ENCODE measurements at places on chromosomes 12 and 14. TPM values are rescaled to one million over a fixed set of nuclear protein-coding genes. Genes with fewer than 3 reads are reported as not detected.
A peak's percentile ranks its signal among the peaks of the same experiment; 100 is the strongest.

AMDHD1 gene
- 0.89 TPM for total RNA-seq

C1QL4 gene
- total RNA-seq: not detected

RFX4 gene
- total RNA-seq: not detected

KCNMB4 gene
- 0.79 TPM for total RNA-seq

SMIM41 gene
- total RNA-seq: not detected

AQP2 gene
- not detected for total RNA-seq

RTL1 gene
- not detected for total RNA-seq

RAN gene
- total RNA-seq: 1,124 TPM

CCDC60 gene
- not detected for total RNA-seq

APOF gene
- total RNA-seq: not detected

CIDEB gene
- total RNA-seq: 28.7 TPM

- no peak for DNase-seq
Measured at GRCh38 chr12:53751336-53752191, at the start of gene CISTR. Gene CISTR (minus strand): TSS chr12:53751979.

DNA sequence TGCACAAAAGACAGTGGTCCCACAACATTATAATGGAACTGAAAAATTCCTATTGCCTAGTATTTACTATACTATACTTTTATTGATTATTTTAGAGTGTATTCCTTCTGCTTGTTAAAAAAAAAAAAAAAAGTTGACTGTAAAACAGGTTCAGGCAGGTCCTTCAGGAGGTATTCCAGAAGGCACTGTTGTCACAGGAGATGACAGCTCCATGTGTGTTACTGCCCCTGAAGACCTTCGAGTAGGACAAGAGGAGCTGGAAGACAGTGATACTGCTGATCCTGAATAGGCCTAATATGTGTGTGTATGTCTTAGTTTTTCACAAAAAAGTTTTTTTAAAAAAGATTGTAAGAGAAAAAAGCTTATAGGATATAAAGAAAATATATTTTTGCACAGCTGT lies 12.3 kb downstream of the UBE2N start:
- no peak for DNase-seq

GRCh38 chr12:68613209-68613904 lies 2.7 kb downstream of the RAP1B start:
- DNase-seq: peak; percentile 58

DNA sequence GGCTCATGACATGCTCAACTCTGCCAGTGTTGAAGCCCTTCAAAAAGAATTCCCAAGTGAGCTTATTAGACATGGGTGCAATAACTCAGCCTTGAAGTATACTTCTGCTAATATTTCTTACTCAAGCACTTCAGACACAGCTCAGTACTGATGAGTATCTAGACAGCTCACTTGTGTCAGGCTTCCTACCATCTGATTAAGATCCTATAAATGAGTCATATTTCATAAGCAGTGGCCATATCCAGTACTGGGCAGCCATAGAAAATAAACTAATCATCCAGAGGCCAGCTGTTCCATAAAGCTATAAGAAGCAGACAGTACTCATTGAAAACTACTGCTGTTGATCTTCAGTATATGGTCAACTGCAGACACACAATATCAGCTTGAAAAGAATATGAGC lies 12.9 kb downstream of the FSCB start:
- DNase-seq: no peak

GRCh38 chr14:70237710-70238109 lies 49.0 kb upstream of the SLC8A3 start:
- DNase-seq: no peak

GRCh38 chr14:83556065-83556464 lies 1973.9 kb upstream of the FLRT2 start:
- no peak for DNase-seq

- no peak for DNase-seq
Measured at GRCh38 chr12:124273630-124274029, 21.3 kb upstream of the RFLNA start.

- no peak for DNase-seq
Measured at GRCh38 chr12:50637870-50638481, 125.9 kb upstream of the ATF1 start.

- DNase-seq: no peak
Measured at GRCh38 chr12:3353621-3354020, 137.4 kb upstream of the PRMT8 start.

- no peak for DNase-seq
Measured at GRCh38 chr14:71632440-71632946, 299.7 kb upstream of the RGS6 start.

GRCh38 chr14:71625175-71625574 lies 307.1 kb upstream of the RGS6 start:
- DNase-seq: no peak

GRCh38 chr12:83343767-83344166 lies 657.1 kb downstream of the TMTC2 start:
- DNase-seq: no peak

- DNase-seq: no peak
Measured at GRCh38 chr12:111446631-111447570, 41.2 kb downstream of the SH2B3 start.

GRCh38 chr12:26773313-26774104 lies 59.5 kb downstream of the ITPR2 start:
- DNase-seq: no peak

GRCh38 chr14:25953532-25954139 lies 644.2 kb downstream of the NOVA1 start:
- no peak for DNase-seq

DNA sequence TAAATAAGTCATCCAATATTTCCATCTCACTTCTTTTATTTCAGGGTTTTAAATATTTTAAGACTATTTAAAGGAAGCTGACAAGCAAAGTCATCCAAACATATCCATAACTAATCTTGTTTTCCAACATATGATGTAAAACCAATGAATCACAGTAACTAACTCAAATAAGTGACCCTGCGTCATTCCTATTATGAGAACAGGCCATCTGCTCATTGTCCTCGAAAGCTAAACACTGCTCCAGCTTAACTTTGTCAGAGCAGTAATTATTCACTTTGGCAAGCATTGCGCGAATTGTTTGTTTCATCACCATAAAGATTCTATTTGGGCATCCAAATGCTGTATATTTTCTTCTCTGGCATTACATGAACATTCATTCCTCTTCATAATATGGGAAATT lies 99.1 kb downstream of the CAPZA3 start:
- no peak for DNase-seq

DNA sequence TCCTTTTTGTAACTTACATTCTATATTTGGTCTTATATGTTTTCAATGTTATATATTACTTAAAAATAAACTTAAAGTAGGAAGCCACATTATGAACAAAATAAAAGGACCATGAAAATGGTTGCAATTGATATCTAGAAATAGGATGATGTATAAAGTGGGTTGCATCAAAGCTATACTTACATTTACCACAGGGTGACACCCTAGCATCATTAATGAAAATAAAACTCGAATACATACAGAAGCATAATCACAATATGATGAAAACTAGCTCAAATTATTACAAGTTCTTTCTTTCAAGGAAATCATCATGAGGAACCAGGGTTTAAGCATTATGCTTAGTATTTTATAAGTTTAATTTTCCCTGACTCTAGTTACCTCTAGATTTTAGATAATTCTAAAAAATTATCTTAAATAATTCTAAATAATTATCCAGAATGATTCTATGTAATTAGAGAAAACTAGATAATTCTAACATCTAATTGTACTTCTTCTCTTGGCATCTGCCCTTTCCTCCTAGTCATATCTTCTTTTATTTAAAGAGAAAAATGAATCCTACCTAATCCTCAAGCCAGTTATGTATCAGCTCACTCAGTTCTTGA lies 31.2 kb downstream of the TAS2R7 start:
- no peak for DNase-seq

DNA sequence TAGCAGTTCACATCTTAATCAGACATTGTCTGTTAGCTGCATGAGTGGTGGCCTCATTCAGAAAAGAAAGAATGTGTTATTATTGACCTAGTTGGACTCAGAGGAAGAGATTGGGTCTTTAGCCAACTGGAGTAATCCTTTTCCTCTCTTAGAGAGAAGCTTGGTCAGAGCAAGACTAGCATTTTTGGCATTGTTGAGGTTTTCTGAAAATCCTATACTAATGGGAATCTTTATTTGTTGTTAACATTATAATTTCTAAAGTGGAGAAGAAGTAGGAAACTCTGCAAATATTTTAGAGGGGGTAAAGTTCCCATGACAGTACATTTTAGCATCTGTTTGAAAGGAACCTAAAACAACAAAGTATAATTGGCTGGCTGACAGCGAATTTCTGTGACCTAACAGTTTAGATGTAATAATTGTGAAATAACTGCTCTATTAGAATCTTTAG lies 9.7 kb downstream of the TOX4 start:
- DNase-seq: no peak

DNA sequence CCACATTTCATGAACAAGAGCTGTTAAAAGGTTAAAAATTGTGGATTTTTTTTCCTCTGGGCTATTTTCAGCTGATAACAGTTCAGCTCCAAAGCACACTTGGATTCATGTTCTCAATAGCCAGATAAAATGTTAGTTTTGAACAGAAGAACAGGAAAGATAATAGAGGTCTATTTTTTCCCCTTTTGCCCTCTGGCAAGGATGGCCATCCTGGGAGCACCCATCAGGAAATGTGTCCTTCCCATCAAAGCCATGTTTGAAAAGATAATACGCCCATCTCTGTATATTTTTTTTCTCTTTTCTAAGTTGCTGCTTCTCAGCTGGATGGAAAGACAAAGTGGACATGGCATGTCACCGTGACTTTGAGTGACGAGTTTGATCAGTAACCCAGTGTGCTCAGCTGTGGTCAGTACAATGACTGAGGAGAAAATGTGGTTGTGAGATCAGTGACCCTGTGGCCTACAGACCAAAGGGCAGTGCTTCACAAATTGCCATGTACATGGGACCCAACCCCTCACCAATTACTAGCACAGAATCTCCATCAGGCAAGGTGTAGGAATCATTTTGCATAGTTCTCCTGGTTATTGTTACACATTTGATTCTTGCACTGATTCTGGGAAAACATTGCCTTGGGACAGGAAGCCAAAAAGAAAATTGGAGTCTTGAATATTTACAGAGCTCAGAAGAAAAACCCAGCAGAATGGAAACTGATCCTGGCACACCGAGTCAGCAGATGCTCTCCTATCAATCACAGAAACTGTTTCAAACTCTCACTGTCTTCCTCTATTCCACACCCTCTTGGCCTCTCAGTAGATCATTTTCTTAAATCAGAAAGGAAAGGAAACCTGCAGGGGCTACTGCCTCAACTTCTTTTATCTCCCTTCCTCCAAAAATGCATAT lies 64.3 kb downstream of the ANO6 start:
- no peak for DNase-seq

Measured in activated CD4-positive, alpha-beta T cell treated with anti-CD3 and anti-CD28 coated beads, Interleukin-2, amount 10 ng/mL, durations not matched to agents 7 days and 5 days (primary cell).